ENCODE measurements at places on chromosomes 7 and 10.

GRCh38 chr7:36852931-36853330 is 128.6 kb upstream of the AOAH start:
- no peak overlapping the region for H3K27ac ChIP-seq
- peaks cover 14% of the 10 kb centered on the region for H3K4me1 ChIP-seq
- H3K36me3 ChIP-seq = peaks cover 43% of the 10 kb centered on the region

DNA sequence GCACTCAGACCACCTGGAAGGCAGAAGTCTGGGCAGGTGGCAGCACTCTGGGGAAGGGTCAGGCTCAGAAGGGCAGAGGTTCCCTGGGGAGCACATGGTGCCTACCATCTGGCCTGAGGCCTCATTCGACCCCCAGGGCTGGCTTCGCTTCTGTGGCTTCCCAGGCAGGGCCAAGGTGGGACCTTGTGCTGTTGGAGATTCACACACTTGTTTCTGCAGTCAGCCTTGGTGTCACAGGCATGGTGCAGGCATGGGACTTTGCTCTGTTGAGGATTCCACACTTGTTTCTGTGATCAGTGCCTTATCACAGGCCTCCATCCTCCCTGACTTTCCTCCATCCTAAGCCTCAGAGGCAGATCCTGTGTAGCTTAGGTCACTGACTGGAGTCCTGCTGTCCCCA is 11.3 kb upstream of the FAM241B start:
- H3K4me3 ChIP-seq = no peak overlapping the region
- peaks cover 30% of the 10 kb centered on the region for H3K4me1 ChIP-seq
- no peak overlapping the region for H3K27ac ChIP-seq
- no peak for DNase-seq
- H3K36me3 ChIP-seq = no peaks in the 10 kb centered on the region

DNA sequence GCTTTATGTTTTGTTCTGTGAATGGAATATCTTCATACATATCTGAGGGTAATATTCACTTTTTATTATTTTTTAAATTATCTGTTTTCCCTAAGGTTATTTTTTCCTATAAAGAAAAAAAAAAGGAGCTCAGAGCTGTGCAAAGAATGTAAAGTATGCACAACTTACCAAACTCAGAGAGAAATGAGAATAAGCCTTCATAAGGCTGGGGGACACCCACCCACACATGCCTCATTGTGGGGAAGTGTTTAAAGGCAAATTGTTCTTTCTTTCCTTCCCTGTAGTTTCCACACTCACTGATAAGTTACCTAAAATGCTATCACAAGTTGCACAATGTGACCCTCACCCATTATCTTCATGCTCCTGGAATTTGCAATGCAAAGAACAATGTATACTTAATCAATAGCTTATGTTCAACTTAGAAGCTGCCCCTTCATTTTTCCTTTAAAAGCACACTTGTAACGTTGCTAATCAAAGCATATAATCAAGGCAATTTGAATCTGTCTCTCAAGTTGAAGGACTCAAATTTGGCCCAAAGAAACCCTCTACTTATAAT is 108.1 kb downstream of the GNAT3 start:
- H3K4me3 ChIP-seq = no peak overlapping the region
- no peaks in the 10 kb centered on the region for H3K4me1 ChIP-seq
- peaks cover 1% of the 10 kb centered on the region for H3K27me3 ChIP-seq
- DNase-seq = no peak
- no peaks in the 10 kb centered on the region for H3K36me3 ChIP-seq

DNA sequence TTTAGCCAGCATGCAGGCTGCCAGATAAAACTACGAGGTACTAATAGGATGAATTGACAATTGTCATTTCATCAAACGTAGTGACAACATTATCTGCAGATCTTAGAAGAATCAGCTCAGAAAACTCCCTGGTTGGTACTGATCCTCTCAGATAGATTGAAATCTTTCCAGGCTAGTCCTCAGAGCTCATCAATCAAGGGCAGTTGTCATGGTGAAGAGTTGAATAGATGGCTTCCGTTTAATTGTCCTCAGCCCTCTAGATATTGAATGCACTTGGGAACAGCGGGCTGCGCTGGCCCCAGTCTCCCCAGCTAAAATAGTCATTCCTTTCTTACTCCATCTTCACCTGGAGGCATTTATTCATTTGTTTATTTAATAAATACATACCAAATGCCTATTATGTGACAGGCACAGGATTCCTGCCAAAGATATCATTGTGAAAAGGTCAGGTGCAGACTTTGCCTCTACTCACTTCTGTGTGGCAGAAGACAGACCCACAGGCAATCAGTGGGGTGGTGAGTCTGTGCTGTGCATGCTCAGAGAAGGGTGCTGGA is 1081.6 kb downstream of the TYW1 start:
- DNase-seq = no peak
- no peaks in the 10 kb centered on the region for H3K4me1 ChIP-seq
- no peaks in the 10 kb centered on the region for H3K27me3 ChIP-seq
- H3K27ac ChIP-seq = no peak overlapping the region
- H3K36me3 ChIP-seq = no peaks in the 10 kb centered on the region
- no peak overlapping the region for H3K4me3 ChIP-seq

- H3K4me3 ChIP-seq = no peak overlapping the region
- H3K27me3 ChIP-seq = no peaks in the 10 kb centered on the region
- DNase-seq = no peak
Observed at GRCh38 chr10:19579761-19580545, 236.3 kb upstream of the PLXDC2 start.

- no peak overlapping the region for H3K27ac ChIP-seq
- H3K36me3 ChIP-seq = peaks cover 4% of the 10 kb centered on the region
- peaks cover 3% of the 10 kb centered on the region for H3K4me1 ChIP-seq
- no peak for DNase-seq
- H3K4me3 ChIP-seq = no peak overlapping the region
- no peaks in the 10 kb centered on the region for H3K27me3 ChIP-seq
Observed at GRCh38 chr10:68871105-68871711, 29.9 kb upstream of the DDX50 start.

DNA sequence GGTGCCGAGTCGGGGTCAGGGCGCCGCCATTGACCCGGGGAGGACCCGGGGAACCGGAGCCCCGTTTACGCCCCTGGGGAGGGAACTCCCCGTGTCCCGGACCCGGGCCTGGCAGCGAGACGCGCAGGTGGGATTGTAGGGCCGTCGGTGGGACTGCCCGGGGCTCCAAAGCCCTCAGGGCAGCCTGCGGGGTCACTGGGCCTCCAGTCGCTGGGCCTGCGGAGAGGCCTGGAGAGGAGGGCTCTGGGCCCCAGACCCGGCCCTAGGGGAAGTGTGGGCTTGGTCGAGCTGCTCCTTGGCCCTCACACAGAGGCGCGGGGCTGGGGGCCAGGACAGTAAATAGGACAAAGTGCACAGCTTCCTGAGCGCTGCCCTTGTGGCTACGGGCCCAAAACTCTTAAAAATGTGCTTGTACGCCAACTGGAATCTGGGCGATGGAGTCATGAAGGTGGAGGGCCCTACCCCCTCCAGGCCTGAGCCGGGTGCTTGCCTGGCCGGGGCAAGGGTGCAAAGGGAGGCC is 657 bp downstream of the ECHDC3 start:
- no peak for DNase-seq
- H3K27ac ChIP-seq = no peak overlapping the region
- H3K36me3 ChIP-seq = no peaks in the 10 kb centered on the region
- H3K4me1 ChIP-seq = peaks cover 5% of the 10 kb centered on the region
- H3K4me3 ChIP-seq = peak overlapping the region; percentile 69
- H3K27me3 ChIP-seq = no peaks in the 10 kb centered on the region

DNA sequence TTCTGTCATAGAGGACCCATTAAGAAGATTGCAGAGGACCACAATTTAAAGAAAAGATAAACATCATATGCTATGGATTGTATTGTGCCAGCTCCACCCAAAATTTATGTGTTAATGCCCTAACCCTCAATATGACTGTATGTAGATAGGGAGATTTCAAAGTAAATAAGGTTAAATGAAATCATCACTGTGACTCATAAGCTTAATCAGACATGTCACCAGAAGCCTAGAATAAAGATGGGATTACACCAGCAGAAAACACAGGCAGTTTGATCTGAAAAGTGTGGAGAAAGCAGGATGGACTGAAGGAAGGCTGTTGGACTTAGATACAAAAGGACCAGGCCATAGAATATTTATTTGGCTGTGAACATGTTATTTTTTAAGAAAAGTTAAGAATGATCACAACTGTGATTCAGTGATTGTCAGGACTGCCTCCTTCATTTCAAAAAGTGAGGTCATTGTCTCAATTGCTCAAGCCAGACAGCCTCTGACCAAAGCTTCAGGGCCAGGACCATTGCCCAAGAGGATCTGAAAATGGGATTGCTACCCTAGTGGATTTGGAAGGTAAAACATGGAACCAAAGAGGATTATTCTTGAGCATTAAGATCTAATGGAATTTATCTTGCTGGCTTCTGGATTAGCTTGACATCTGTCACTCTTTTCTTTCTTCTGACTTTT is 270.8 kb upstream of the POM121L12 start:
- H3K27ac ChIP-seq = no peak overlapping the region
- DNase-seq = no peak
- no peak overlapping the region for H3K4me3 ChIP-seq
- H3K4me1 ChIP-seq = no peaks in the 10 kb centered on the region
- peaks cover 2% of the 10 kb centered on the region for H3K27me3 ChIP-seq

DNA sequence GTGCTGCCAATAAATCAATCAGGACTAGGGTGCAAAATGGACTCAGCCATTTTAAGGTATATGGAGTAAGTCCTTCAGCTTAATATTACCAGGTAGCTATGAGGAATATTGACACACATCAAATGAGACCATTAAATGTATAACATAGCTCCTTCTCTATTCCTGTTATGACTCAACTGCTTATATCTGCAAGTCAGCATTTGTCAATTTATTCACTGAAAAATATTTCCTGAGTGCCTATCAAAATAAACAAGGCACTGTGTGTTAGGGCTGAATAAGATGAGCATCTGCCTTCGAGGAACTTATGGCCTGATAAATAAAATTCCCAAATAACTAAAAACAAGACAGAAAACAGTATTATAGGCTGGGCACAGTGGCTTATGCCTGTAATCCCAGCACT is 113.8 kb downstream of the CDK6 start:
- DNase-seq = no peak
- no peak overlapping the region for H3K4me3 ChIP-seq
- H3K4me1 ChIP-seq = peaks cover 26% of the 10 kb centered on the region
- no peaks in the 10 kb centered on the region for H3K27me3 ChIP-seq
- no peak overlapping the region for H3K27ac ChIP-seq

GRCh38 chr7:99531354-99531765 is 20.6 kb downstream of the FAM200A start:
- H3K4me3 ChIP-seq = no peak overlapping the region
- no peaks in the 10 kb centered on the region for H3K27me3 ChIP-seq
- no peaks in the 10 kb centered on the region for H3K4me1 ChIP-seq
- no peak for DNase-seq
- no peak overlapping the region for H3K27ac ChIP-seq

- no peaks in the 10 kb centered on the region for H3K27me3 ChIP-seq
- DNase-seq = peak; percentile 57
- H3K4me1 ChIP-seq = peaks cover 26% of the 10 kb centered on the region
- H3K4me3 ChIP-seq = peak overlapping the region; percentile 56
- peak overlapping the region; percentile 87 for H3K27ac ChIP-seq
Observed at GRCh38 chr7:151206914-151207313, 3.4 kb downstream of the H2BK1 start.

GRCh38 chr7:23889566-23889965 is 179.5 kb downstream of the STK31 start:
- H3K36me3 ChIP-seq = no peaks in the 10 kb centered on the region
- H3K27ac ChIP-seq = no peak overlapping the region
- no peak for DNase-seq
- H3K4me3 ChIP-seq = no peak overlapping the region
- H3K4me1 ChIP-seq = peaks cover 13% of the 10 kb centered on the region
- H3K27me3 ChIP-seq = peaks cover 4% of the 10 kb centered on the region

GRCh38 chr10:69734797-69735468 is 66.8 kb upstream of the COL13A1 start:
- no peaks in the 10 kb centered on the region for H3K27me3 ChIP-seq
- H3K4me3 ChIP-seq = no peak overlapping the region
- H3K36me3 ChIP-seq = no peaks in the 10 kb centered on the region
- DNase-seq = no peak
- no peak overlapping the region for H3K27ac ChIP-seq

DNA sequence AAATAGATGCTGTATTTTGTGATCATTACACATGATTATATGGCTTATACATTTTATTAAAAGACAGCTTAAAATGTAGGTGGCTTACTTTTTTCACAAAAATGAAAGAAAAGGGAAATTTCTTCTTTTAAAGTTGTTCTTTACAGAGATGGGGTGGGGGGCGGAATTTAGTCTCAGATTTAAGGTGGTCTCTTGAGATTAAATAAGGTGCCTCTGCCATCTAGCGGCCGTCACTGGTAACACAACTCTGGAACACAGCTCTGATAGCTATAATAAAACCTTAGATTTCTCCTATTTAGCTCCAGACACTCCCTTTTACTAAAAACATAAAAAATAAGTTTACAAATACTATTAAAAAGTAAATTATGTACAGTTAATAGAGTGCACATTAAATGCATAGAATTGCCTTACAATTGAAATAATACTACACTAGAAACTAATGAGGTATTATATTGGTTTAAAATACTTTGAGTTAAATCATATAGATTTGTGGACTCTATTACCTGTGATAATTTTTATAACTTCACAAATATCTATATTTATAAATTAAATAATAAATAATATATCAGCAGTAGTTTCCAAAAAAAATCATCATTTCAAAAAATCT is 210.9 kb downstream of the DGKB start:
- no peak overlapping the region for H3K4me3 ChIP-seq
- H3K27ac ChIP-seq = no peak overlapping the region
- H3K4me1 ChIP-seq = no peaks in the 10 kb centered on the region
- H3K27me3 ChIP-seq = no peaks in the 10 kb centered on the region
- no peaks in the 10 kb centered on the region for H3K36me3 ChIP-seq
- peak; percentile 8 for DNase-seq

GRCh38 chr10:11663763-11664555 is 52.5 kb upstream of the USP6NL start:
- peak overlapping the region; percentile 58 for H3K27ac ChIP-seq
- no peak for DNase-seq
- peaks cover 2% of the 10 kb centered on the region for H3K36me3 ChIP-seq
- H3K4me3 ChIP-seq = no peak overlapping the region
- H3K4me1 ChIP-seq = peaks cover 72% of the 10 kb centered on the region

- no peak overlapping the region for H3K4me3 ChIP-seq
- H3K27ac ChIP-seq = no peak overlapping the region
- peaks cover 7% of the 10 kb centered on the region for H3K27me3 ChIP-seq
Observed at GRCh38 chr10:20995123-20995987, 98.2 kb upstream of the NEBL start.

GRCh38 chr7:891805-892204 is 15.5 kb downstream of the GET4 start:
- no peak for DNase-seq
- peaks cover 19% of the 10 kb centered on the region for H3K36me3 ChIP-seq
- no peak overlapping the region for H3K4me3 ChIP-seq

GRCh38 chr7:3080106-3080505 is 36.4 kb upstream of the CARD11 start:
- H3K36me3 ChIP-seq = no peaks in the 10 kb centered on the region
- no peak overlapping the region for H3K4me3 ChIP-seq
- no peak for DNase-seq
- no peaks in the 10 kb centered on the region for H3K27me3 ChIP-seq
- no peak overlapping the region for H3K27ac ChIP-seq

GRCh38 chr10:102770792-102771191 is 27.0 kb downstream of the WBP1L start:
- no peaks in the 10 kb centered on the region for H3K27me3 ChIP-seq
- H3K4me1 ChIP-seq = peaks cover 60% of the 10 kb centered on the region
- H3K4me3 ChIP-seq = no peak overlapping the region
- no peak for DNase-seq

- H3K27ac ChIP-seq = no peak overlapping the region
- no peaks in the 10 kb centered on the region for H3K4me1 ChIP-seq
- H3K4me3 ChIP-seq = no peak overlapping the region
Observed at GRCh38 chr10:61389887-61390286, 63.3 kb downstream of the TMEM26 start.

GRCh38 chr7:158357898-158358821 is 229.5 kb downstream of the PTPRN2 start:
- peaks cover 17% of the 10 kb centered on the region for H3K27me3 ChIP-seq
- DNase-seq = peak; percentile 30
- peaks cover 1% of the 10 kb centered on the region for H3K36me3 ChIP-seq

All from naive thymus-derived CD8-positive, alpha-beta T cell (primary cell).